T follicular helper cell (primary cell): ENCODE measurements at places on chromosomes 12 and 14.

DNA sequence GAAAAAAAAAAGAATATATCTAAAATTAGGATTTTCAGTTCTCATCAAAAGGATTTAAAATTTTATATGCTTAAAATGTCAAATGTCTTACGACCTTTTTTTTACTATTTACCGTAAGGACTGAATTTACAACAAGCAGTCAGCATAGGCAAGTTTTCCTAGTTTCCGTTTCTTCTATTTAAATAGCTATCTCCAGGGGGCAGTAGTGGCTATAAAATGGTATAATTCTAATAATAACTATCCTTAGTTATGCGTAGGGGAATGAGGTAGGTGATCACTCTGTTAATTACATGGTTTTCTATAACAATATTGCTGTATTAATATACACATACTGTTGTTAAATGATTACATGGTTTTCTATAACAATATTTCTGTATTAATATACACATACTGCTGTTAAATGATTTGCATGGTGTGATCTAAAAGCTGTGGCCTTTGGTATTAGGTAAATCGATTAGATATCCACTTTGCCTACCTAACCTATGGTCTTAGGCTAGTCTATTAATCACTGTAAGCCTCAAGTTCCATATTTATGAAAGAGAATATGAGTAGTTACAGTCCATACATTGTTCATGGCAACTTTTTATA lies 217.7 kb upstream of the PDZRN4 start:
- DNase-seq = no peak

DNA sequence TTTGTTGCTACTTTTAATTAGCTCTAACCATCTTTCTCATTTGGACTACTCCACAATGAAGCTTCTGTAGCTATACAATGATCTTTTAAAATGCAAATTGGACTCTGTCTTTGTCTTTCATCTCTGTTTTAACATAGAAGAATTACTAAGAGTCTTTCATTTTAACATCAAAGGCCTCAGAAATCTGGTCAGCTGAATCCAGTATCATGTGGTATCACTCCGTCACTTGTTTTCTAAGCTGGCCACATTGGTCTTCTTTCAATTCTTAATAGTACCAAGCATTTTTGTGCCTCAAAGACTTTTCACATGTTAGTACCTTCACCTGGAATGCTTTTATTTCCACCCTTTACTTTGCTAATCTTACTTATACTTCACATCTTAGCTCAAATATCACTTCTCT lies 95.5 kb upstream of the SLC16A7 start:
- DNase-seq = no peak

DNA sequence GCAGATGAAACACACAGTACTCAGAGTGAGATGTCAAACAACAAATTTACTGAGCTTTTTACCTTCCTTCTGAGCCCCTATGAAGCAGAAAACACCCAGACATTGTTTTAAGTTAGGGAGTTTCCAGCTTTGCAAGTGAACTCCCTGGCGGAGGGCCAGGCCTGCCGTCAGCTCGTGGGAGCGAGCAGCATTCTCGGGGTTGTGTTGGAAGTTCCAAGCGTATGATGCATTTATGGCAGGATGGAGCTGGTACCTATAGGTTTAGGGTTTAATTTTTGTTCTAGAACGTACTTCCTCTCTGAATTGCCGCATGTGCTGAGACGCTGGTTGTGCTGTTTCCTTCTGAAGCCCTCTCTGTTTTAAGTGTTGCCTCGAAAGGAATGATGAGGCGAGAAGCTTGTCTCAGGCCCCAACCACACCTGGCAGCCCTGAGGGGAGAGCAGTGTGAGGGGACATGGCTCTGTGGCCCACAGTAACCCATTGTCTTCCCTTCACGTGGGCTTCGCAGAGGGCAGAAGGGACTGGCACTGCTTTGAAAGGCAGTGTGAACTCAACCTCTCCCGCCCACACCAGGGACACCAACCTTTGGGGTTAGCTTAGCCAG lies 76.6 kb downstream of the SSPN start:
- no peak for DNase-seq

- DNase-seq = no peak
These were observed 163.8 kb upstream of the MYL2 start for GRCh38 chr12:111084158-111084557.

DNA sequence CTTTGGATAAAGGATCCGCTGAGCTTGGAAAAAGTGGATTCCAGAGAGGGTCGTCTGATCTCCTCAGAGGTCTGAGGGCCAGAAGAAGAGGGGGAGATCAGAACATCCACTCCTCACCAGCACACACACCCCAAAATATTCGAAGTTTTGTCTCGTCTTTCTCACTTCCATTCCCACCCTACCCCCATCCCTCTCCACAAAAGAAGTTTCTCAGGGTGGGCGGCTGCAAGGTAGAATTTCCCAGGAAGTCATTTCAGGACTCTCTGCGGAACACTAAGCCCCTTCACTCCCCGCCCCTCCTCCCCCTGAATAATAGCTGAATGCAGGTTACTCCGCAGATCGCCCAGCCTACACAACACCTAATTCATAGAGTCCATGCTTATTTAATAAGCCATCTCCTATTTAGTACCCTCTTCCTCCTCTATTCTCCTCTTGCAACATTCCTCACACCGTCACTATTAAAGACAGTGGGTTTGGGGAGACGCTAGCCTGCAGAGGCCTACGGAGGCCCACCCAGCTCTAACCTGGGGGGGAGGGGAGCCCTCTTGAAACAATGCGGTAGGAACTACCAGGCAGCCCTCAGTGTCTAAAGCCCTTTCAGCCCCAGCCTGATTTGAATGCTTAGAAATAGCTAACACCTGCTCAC lies 649 bp upstream of the SALL2 start:
- DNase-seq = no peak

DNA sequence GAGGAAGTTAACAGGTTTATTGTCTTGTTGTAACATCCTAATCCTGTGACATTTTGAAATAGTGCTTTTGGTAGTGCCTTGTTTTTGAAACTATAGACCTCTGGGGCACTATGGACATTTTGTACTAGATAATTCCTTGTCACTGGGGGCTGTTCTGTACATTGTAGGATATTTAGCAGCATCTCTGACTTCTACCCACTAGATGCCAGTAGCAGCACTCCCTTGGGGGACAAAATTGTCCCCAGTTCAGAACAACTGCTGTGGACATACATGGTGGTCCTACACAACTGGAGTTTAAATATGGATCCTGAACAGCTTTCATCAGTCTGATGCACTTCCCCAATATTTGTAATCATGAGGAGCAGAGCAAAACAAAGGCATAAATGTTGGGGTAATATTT lies 264.7 kb downstream of the RAD51B start:
- no peak for DNase-seq

- no peak for DNase-seq
These were observed 1.2 kb upstream of the DDN start for GRCh38 chr12:49000346-49000745.

DNA sequence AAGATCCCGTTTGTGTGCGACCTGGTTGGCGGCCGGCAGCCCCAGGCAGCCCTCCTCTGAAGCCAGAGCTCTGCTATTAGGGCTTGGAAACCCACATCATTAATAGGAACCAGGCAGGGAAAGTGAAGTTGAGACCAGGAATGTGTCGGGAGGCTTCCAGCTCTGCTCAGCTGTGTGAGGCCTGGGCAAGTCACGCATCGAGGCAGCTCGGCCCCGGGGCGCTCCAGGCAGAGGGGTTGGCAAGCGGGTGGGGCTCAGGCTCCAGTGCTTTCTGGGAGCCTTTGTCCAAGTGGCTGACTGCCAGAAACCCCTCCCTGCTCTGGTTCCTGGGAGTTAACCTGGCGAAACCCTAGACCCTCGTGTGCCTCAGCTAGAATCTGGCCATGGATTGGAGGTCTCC lies 1151.7 kb downstream of the VRK1 start:
- no peak for DNase-seq

DNA sequence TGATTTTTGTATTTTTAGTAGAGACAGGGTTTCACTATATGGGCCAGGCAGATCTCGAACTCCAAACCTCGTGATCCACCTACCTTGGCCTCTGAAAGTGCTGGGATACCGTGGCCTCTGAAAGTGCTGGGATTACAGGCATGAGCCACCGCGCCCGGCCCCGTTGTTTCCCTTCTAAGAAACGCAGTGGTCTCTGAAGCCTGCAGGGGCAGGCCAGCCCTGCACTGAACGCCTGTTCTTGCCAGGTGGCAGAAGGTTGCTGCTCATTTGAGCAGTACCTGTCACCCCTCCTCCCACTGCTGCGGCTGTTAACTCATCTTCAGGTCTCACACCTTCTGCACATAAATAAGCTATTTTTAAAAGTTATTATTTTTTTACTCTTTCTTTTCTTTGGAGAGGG lies 24.3 kb downstream of the GPRC5A start:
- no peak for DNase-seq

- no peak for DNase-seq
These were observed 94.8 kb downstream of the LRP6 start for GRCh38 chr12:12171991-12172511.

DNA sequence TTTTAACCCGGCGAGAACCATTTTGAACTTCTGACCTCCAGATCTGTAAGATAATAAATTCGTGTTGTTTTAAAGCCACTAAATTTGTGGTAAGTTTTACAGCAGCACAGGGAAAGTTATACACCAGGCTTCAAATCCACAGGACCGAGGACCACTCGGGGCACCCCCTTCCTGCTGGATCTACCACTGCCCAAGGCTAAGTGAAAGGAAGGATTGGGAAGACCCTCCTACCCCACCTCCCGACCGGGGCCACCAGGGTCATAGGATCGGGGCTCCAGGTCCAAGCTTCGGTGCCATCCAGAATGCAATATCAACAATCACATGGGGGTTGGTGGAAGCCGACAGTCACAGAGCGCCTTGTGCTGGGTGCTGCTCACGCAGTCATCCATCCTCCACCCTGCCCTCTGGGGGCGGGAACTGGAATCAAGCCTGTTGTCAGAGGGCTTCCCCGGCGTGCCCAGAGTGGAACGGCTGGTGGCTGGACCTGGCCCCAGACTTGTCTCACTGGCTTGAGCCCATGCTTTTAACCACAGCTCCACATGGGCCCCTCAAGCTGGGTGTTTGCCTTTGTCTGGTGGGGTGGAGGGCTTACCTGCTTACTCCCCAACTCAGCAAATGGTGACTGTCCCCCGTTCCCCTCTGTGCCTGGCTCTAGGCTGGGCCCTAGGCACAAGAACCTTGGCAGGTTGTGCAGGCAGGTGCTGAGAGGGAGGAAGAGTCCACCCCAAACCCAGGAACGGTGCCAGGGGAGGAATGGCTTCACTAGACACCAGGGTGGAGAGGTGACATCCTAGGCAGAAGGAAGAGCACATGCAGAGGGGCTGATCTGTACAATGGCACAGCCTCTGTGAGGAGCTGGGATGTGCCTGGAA lies 180.3 kb upstream of the RTL1 start:
- no peak for DNase-seq

GRCh38 chr14:64478634-64479250 lies 13.4 kb downstream of the AKAP5 start:
- DNase-seq = no peak

- DNase-seq = no peak
These were observed 263.0 kb upstream of the E2F7 start for GRCh38 chr12:77328326-77328725.

DNA sequence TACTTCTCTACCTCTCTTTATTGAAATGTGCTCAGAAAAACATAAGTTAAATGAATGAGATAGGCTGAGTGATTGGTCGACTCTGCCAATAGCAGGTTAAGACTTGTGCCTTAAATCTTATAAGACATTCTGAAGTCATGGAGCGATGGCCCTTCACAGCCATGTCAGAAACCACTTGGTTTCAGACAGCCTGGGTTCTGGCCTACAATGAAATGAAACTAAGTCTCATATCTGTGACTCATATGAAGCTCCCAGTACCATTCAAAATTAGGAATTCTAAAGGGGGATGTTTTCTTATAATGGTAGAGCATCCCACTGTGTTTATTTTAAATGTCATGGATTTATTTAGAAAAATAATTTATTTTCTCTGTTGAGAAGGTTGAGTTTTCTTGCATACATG lies 42.6 kb downstream of the PLXNC1 start:
- DNase-seq = no peak

DNA sequence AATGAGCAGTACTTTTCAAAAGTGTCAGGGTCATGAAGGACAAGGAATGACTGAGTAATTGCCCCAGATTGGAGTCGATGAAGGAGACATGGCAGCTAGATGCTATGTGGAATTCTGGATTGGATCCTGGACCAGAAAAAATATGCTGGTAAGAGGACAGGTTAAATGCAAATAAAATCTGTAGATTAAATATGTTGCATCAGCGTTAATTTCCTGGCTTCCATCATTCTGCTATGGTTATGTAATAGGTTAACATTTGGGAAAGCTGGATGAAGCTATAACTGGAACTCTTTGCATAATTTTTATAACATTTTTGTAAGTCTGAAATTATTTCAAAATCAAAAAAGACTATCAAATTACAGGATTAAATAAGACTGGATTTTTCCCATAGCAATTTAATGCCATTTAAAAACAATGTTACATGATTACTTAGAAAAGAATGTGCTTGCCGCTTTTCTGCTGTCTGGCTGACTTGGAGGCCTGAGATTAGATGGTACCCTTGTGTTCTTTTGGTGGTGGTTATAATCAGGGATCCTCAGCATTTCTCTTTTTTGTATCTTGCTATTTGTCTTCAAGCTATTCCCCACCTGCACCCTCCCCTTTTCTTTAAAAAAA lies 65.1 kb downstream of the FBXW8 start:
- no peak for DNase-seq

- no peak for DNase-seq
These were observed 1016.4 kb downstream of the NRXN3 start for GRCh38 chr14:79186523-79186922.

GRCh38 chr14:44979740-44980356 lies 17.9 kb downstream of the TOGARAM1 start:
- DNase-seq = no peak

GRCh38 chr14:52514046-52514811 lies 38.1 kb downstream of the TXNDC16 start:
- DNase-seq = no peak

- DNase-seq = peak; percentile 3
These were observed 1158.4 kb upstream of the TMEM132C start for GRCh38 chr12:127108360-127109215.

DNA sequence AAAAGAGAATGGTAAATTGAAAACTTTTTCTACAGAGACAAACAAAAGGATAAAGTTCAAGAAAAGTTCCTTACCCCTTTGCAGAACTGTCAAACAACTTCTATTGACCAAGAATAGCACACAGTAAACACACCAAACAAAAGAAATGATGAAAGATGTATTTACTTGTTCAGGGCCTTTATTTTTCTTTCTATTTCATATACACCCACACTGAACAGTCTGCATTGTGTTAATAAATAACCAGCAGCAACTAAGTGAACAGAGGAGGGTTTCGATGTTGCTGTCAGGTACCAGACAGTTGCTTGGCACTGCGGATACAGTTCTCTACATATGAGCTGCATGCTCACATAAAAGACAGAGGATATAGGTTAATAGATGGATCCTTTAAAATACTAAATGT lies 122.1 kb downstream of the SOX5 start:
- DNase-seq = no peak
